ENCODE measurements at places on chromosomes 7 and 10.

- DNase-seq: no peak
Measured at GRCh38 chr7:18420748-18421147, 74.8 kb upstream of the HDAC9 start.

DNA sequence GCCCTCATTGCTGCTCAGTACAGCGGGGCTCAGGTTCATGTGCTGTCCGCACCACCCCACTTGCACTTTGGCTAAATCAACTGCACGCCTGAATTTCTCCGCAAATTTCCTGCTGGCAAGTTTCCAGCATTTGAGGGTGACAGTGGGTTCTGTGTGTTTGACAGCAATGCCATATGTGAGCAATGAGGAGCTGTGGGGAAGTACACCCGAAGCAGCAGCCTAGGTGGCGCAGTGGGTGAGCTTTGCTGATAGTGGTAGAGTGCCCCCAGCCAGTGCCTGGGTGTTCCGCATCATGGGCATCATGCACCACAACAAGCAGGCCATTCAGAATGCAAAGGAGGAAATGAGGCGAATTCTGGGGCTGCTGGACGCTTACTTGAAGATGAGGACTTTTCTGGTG lies 103.9 kb upstream of the POT1 start:
- DNase-seq: no peak

GRCh38 chr10:122232769-122233168 lies 38.3 kb upstream of the BTBD16 start:
- DNase-seq: no peak

GRCh38 chr10:117463545-117463920 lies 79.0 kb upstream of the EMX2 start:
- no peak for DNase-seq

DNA sequence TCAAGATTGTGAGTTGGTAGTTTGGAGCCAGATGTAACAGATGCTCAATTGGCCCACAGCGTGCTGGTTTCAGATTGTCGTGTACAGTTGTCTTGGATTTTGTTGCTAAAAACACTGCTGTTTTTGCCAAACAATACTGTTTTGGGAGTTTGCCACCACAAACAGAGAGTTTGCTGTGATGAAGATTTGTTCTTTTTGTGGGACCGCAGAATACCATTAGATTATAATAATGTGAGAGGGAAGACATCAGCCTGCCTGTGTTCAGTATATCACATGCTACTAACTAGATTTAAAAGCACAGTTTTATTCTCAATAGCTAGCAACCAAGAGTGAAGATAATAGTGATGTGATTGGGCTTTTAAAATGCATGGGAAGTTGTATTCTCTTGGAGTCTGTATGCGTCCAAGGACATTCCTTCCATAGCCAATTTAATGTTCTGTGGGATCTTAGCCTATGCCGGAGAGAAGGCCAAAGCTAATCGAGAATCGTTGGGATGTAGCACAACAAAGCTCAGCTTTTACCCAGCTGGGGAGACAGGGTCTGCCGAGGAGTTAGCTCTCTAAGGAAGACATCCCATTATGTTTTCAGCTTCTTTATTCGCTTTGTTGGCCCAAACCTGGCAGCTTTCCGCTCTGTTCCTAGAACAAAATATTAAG lies 18.7 kb upstream of the ITGA8 start:
- no peak for DNase-seq

DNA sequence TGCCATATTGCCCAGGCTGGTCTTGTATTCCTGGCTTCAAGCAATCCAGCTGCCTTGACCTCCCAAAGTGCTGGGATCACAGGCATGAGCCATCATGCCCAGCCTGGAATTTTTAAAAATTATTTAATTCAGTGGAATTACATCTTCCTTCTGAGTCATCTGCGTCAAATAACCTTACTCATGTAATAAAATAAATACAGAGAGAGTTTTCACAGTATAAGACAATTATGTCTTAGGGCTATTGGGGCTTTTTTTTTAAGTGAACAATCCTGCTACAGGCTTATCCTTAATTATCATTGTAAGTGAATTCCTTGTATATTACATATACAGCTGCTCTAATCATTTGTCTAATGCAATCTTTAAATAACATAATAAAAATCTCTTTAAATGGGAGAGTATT lies 108.3 kb downstream of the MAPK8 start:
- DNase-seq: no peak

- DNase-seq: no peak
Measured at GRCh38 chr7:81611040-81611439, 158.8 kb downstream of the HGF start.

DNA sequence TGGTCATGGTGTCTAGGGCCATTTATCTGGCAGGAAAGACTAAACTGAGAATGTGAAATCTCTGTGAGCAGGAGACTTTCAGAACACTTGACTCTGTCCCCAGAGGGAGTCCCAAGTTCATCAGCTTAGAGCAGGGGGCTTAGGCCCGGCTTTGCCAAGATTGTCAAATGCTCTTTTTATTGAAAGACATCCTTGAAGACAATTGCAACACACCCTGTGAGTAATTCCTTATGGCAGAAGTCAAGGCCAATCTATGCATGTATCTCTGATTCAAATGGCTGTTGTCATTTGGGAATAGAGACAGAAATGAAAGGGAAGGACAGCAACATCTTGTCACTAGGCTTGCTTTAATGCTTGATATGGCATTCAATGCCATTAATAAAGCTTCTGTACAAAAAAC lies 33.7 kb downstream of the BAMBI start:
- DNase-seq: no peak

- no peak for DNase-seq
Measured at GRCh38 chr7:136957391-136957790, 88.9 kb downstream of the CHRM2 start.

- DNase-seq: no peak
Measured at GRCh38 chr7:108421720-108422331, 34.4 kb downstream of the NRCAM start.

- no peak for DNase-seq
Measured at GRCh38 chr10:538895-539294, 150.6 kb downstream of the DIP2C start.

GRCh38 chr7:28291559-28291958 lies 111.0 kb upstream of the JAZF1 start:
- no peak for DNase-seq

DNA sequence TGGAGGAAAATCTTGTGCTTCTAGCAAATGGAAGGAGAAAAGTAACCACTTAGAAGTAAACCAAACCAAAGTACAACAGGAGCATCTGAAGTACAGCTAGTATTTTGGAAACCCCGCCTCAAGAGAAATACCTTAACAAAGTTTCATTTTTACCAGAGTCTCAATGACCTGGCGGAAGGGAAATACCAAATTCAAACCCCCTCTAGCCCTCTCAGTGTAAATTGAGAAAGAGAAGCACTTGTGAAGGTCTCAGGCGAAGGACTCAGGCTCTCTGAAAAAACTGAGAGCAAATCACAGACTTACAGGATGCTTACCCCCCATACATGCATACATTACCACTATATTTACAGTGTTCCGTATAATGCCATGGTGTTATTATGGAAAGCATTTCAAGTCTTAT lies 70.1 kb downstream of the ZPBP start:
- DNase-seq: peak; percentile 14
